Activated CD4-positive, alpha-beta T cell treated with anti-CD3 and anti-CD28 coated beads, Interleukin-2, amount 50 U/mL, for 1 hour (primary cell): ENCODE measurements at places on chromosomes 3 and 15.
A peak's percentile ranks its signal among the peaks of the same experiment; 100 is the strongest.

GRCh38 chr3:128873244-128874022, 6.0 kb upstream of the ACAD9 start:
- no peak for DNase-seq

DNA sequence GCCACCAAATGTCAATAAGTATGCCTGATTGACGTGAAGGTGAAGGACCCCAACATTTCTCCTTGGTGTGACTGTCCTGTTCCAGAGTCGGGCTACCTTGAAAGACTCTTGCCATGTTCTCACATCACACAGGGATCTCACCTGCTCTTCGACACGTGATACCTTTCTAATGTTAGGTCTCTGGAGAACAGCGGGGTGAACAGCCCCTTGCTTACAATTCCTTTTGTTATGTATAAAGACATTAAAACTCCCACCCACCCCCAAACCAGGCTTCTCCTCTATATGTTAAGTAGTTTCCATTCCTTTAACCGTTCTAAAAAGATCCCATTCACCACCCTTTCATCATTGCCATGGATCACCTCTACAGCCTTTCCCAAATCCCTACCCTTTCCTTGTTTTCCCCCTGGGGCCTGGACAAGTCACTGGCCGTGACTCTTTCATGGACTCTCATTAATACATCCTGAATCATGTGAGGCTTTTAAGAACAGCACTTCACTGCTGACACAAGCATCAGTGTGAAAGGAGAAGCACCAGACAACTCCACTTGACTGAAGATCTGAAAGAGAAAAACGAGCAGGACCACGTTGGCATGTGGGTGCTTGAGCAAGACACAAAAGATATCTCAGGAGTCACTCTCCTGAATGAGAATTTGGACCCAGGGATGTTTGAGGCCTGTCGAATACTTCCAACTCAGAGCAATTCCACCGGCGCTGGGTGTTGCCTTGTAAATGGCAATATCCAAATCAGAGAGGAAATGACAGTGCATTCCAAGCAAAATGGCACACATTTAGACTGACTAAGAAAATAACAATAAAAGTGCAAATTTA, 115.0 kb downstream of the FOXP1 start:
- DNase-seq = no peak

DNA sequence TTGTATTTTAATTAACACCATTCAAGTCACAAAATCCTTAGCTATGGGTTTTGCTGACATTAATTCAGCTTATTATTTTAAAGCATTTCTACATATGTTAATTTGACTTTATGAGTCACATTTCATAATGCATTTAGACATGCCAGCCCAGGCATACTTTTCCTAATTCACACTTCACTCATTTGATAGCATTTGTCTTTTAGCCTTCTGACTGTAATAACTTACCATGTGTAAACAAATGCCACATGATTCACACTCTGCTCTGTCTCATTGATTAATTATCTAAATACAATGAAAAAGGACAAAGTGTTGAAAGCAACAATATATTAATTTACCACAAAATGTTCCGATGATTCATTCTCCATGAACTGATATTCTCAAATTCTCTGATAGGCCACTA, 927.8 kb upstream of the EPHA6 start:
- no peak for DNase-seq

- DNase-seq = peak; percentile 74
Observed at GRCh38 chr3:51498876-51499738, 708 bp downstream of the DCAF1 start.

GRCh38 chr3:187594272-187594671, 75.9 kb downstream of the SST start:
- DNase-seq = no peak

- peak; percentile 20 for DNase-seq
Observed at GRCh38 chr3:127590282-127590592, 296 bp downstream of the TPRA1 start.

- DNase-seq = no peak
Observed at GRCh38 chr15:81744364-81744763, 301.5 kb downstream of the MEX3B start.
